CD4-positive, alpha-beta memory T cell (primary cell): ENCODE measurements at places on chromosomes 1 and 21.

GRCh38 chr1:110505596-110505995 is 13.4 kb downstream of the KCNA10 start:
- DNase-seq = no peak

DNA sequence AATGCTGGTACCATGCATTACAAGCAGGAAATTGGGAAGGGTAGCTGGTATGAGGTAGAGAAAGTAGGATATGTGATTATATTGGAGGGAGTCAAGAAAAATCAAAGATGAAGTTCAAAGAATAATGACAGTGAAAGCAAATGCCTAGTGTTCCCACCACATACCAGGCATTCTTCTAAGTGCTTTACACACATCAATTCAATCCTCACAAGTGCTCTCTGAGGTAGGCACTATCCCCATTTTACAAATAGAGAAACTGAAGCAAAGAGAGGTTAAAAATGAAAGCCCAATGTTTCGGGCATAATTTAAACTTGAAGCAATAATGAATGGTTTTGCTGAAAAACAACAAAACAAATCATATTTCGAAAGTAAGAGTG is 40.1 kb upstream of the MCOLN3 start:
- DNase-seq = no peak

DNA sequence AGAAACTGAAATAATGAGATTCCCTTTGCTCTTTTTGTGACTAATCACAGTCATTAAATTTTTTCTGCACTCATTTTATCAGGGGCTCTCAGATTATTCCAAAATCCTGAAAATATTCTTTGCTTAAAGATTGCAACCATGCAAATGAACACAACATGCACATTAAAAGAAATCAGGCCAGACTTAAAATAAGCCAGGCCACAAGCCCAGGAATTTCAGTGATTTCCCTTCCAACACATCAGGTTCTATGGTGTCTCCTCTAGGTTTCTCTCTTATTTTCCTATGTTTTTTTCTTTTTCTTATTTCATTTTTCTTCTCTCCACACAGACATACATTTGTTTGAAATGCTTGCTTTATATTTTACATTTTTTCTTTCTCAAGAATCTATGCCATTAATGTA is 65.3 kb downstream of the NIBAN1 start:
- no peak for DNase-seq

DNA sequence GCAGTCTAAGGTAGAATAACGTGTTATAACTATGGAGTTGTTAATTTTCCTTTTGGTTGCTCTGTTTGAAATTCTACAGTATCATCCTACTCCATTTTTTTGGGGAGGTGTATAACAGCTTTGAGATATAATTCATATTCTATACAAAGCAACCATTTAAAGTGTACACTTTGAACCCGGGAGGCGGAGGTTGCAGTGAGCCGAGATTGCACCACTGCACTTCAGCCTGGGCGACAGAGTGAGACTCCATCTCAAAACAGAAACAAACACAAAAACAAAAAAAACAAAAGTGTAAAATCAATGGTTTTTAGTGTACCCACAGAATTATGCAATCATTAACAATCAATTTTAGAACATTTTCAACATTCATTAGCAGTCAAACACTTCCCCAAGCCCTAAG is 33.8 kb downstream of the CNIH4 start:
- DNase-seq = no peak

DNA sequence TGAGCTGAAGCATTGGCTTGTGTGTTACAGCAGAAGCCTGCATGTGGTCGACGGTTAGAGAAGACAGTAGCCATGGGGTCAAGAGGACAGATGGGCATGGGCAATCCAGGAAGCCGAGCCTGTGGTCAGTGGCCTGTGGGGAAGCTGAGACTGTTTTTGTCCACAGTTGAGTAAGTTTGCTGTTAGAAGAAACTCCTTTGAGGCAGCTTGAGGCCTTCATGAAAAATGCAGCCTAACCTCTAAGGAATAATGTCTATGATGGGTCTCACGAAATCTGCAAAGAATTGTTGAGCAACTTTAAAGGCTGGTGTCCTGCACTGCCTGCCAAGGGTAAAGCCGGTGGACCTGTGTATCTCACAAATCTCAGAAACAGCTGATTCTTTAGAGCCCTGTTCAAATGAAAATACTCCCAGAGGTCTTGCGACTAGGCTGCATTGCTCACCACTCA is 322.4 kb downstream of the SETD4 start:
- DNase-seq = no peak

GRCh38 chr1:5980314-5981008 is 11.8 kb downstream of the NPHP4 start:
- DNase-seq = no peak
